Articular chondrocyte of knee joint (primary cell): ENCODE measurements at places on chromosomes 1 and 21. TPM values are rescaled to one million over a fixed set of nuclear protein-coding genes. Genes with fewer than 3 reads are reported as not detected.

The KCNJ10 gene
- not detected in 2 replicates for total RNA-seq

The GJA9 gene
- total RNA-seq: 0.13 and 0.22 TPM in 2 replicates

The NUP210L gene
- 0.52 and 0.86 TPM in 2 replicates for total RNA-seq

The ZNF648 gene
- 0.22 and 0.26 TPM in 2 replicates for total RNA-seq

The PTGFRN gene
- 55.9 and 59.6 TPM in 2 replicates for total RNA-seq

The RIMS3 gene
- 0.43 and 0.52 TPM in 2 replicates for total RNA-seq

The ACKR1 gene
- not detected in 2 replicates for total RNA-seq

The CHIA gene
- total RNA-seq: 0.13 TPM in 1 of 2 replicates, not detected in the other

The SLAMF1 gene
- not detected in 2 replicates for total RNA-seq

The B3GALT2 gene
- total RNA-seq: 0.13 TPM in 1 of 2 replicates, not detected in the other

The OR2AK2 gene
- total RNA-seq: not detected in 2 replicates

The HIVEP3 gene
- 1.0 and 1.2 TPM in 2 replicates for total RNA-seq

The SLAMF9 gene
- total RNA-seq: 0.65 and 0.86 TPM in 2 replicates

The MX1 gene
- total RNA-seq: 7.3 and 35.1 TPM in 2 replicates

The TEKT2 gene
- 0.11 and 0.13 TPM in 2 replicates for total RNA-seq

The ADAMTS4 gene
- 0.43 and 0.52 TPM in 2 replicates for total RNA-seq

The SPATA21 gene
- total RNA-seq: not detected in 2 replicates

The LRRC8D gene
- 24.8 and 26.8 TPM in 2 replicates for total RNA-seq

The KRTAP10-9 gene
- not detected in 2 replicates for total RNA-seq

The FMO3 gene
- 0.13 and 0.86 TPM in 2 replicates for total RNA-seq

The RGSL1 gene
- total RNA-seq: not detected in 2 replicates

The UBXN10 gene
- 0.32 and 0.39 TPM in 2 replicates for total RNA-seq

The WNT4 gene
- not detected in 2 replicates for total RNA-seq

The CD101 gene
- total RNA-seq: 0.22 and 0.26 TPM in 2 replicates

The C1orf115 gene
- total RNA-seq: 1.3 and 2.5 TPM in 2 replicates

The GNG5 gene
- 26.5 and 28.1 TPM in 2 replicates for total RNA-seq

The AMPD1 gene
- total RNA-seq: not detected in 2 replicates

The SPRR2G gene
- total RNA-seq: not detected in 2 replicates

The LRRC39 gene
- total RNA-seq: 0.39 and 0.76 TPM in 2 replicates

The BCAN gene
- not detected in 2 replicates for total RNA-seq

The ISG15 gene
- total RNA-seq: 22.7 and 38.0 TPM in 2 replicates

The KIF14 gene
- total RNA-seq: 4.3 and 6.1 TPM in 2 replicates

The CXADR gene
- under 0.01 TPM in 1 of 2 replicates, not detected in the other for total RNA-seq

The ZBTB8B gene
- under 0.01 TPM in 2 replicates for total RNA-seq

The FNDC5 gene
- total RNA-seq: 0.91 and 2.2 TPM in 2 replicates

The VSIG8 gene
- not detected in 2 replicates for total RNA-seq

The ATP6V1G3 gene
- total RNA-seq: not detected in 2 replicates

The DEPDC1 gene
- 8.5 and 21.9 TPM in 2 replicates for total RNA-seq

The LCE3E gene
- not detected in 2 replicates for total RNA-seq

The ATAD3C gene
- total RNA-seq: under 0.01 and 0.13 TPM in 2 replicates

The ZBED6 gene
- total RNA-seq: 40.0 and 46.8 TPM in 2 replicates

The PFKFB2 gene
- total RNA-seq: 10.2 and 15.8 TPM in 2 replicates
